ENCODE measurements at places on chromosomes 6 and 20. TPM values are rescaled to one million over a fixed set of nuclear protein-coding genes. Genes with fewer than 3 reads are reported as not detected.

LY6G6C gene
- total RNA-seq = not detected

ADGB gene
- total RNA-seq = not detected

HMGCLL1 gene
- not detected for total RNA-seq

DEFB132 gene
- not detected for total RNA-seq

ADAT2 gene
- 3.7 TPM for total RNA-seq

BMP2 gene
- total RNA-seq = 13.1 TPM

HSD17B8 gene
- 7.7 TPM for total RNA-seq

WFDC10B gene
- total RNA-seq = not detected

PRDM13 gene
- total RNA-seq = not detected

SIRPB2 gene
- 0.13 TPM for total RNA-seq

GJA1 gene
- total RNA-seq = 1,357 TPM

TCF21 gene
- not detected for total RNA-seq

GLYATL3 gene
- total RNA-seq = not detected

KCNB1 gene
- total RNA-seq = not detected

ZNF831 gene
- total RNA-seq = under 0.01 TPM

OPN5 gene
- total RNA-seq = not detected

TGM3 gene
- not detected for total RNA-seq

TPD52L1 gene
- 0.90 TPM for total RNA-seq

C4B gene
- total RNA-seq = 0.77 TPM

NINL gene
- 24.3 TPM for total RNA-seq

CAPN11 gene
- total RNA-seq = 1.9 TPM

IL17A gene
- not detected for total RNA-seq

DCDC2 gene
- total RNA-seq = not detected

ACSS1 gene
- 9.4 TPM for total RNA-seq

All from dermis microvascular lymphatic vessel endothelial cell (primary cell).